ENCODE measurements at places on chromosomes 2 and 18.

GRCh38 chr2:143530758-143531157, 401.5 kb downstream of the ARHGAP15 start:
- no peak for DNase-seq

- no peak for DNase-seq
Observed at GRCh38 chr18:55289775-55290174, 298.2 kb downstream of the TCF4 start.

GRCh38 chr2:23069923-23070322, 315.1 kb upstream of the KLHL29 start:
- DNase-seq, result no peak

GRCh38 chr2:190436557-190436956, 28.4 kb downstream of the MFSD6 start:
- no peak for DNase-seq

- no peak for DNase-seq
Observed at GRCh38 chr2:38934742-38935141, 45.1 kb downstream of the ARHGEF33 start.

DNA sequence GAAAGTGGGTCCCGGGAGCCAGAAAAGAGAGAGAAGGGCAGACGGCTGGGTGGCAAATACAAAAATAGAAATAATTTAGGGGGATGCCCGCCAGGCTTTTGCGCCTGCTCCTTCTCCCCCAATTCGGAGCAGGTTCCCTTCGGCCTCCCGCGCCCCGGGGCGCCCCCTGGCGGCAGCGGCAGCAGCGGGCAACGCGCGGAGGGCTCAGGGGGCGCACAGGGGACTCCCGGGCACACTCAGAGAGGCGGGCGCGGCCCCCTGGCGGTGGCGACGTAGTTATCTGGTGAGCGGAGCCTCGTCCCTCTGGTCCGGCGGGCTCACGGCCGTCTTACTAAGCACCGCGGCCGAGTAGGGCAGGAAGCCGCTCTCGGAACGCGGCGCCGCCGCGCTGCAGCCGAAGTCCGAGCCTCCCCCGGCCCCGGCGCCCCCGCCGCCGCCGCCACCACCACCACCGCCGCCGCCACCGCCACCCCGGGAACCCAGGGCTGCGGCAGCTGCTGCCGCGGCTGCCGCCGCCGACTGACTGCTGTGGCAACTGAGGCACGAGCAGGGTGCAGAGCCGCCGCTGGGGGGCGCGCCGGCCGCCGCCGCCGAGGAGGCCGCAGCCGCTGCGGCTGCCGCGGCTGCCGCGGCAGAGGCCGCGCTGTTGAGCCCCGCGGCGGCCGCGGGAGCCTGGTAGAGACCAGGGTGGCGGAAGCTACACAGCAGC, 3.8 kb downstream of the EVX2 start:
- no peak for DNase-seq

- no peak for DNase-seq
Observed at GRCh38 chr18:78393086-78393862, 586.3 kb upstream of the SALL3 start.

DNA sequence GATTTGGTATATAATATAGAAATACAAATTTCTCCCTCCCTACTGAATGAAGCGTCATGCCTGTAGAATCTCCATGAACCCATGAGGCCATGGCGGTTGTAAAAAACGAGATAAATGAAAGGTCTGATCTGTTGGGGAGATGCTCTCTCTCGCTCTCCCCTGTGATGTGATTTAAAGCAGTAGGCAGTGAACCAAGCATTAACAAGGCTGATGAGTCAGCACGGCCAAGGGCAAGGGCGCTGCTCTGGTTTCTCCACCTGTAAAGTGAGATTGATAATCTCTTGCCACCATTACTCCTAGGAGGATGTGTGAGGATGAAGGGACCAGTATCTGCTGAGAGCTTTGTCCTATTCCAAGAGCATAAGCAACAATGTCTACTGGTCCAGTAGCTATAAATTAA, 553.3 kb downstream of the CMPK2 start:
- no peak for DNase-seq

DNA sequence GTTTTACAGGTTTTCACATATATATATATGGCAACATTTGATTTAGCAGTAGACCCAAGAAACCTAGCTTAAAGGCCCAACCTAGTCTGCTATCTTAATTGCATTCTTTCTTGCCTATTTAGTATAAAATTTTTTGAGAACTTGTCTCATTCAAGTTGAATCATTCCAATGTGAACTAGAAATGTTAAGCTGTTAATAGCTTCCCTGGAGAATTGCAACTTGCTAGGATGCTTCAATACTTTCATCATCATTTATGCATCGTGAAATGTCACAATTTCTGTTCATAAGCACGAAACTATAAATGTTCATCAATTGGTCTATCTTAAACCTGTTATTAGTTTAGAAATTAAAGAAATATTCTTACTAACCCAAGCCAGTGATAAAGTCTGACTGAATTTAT, 217.6 kb downstream of the BABAM2 start:
- no peak for DNase-seq

GRCh38 chr18:43650426-43650825, 373.1 kb upstream of the SYT4 start:
- no peak for DNase-seq

GRCh38 chr18:24862201-24862816, 401.9 kb downstream of the HRH4 start:
- DNase-seq, result no peak

- no peak for DNase-seq
Observed at GRCh38 chr2:17620280-17620679, 79.8 kb downstream of the VSNL1 start.

- DNase-seq, result no peak
Observed at GRCh38 chr2:181241797-181242196, 215.4 kb upstream of the ITGA4 start.

- DNase-seq, result no peak
Observed at GRCh38 chr18:76750269-76750668, 72.1 kb upstream of the ZNF236 start.

DNA sequence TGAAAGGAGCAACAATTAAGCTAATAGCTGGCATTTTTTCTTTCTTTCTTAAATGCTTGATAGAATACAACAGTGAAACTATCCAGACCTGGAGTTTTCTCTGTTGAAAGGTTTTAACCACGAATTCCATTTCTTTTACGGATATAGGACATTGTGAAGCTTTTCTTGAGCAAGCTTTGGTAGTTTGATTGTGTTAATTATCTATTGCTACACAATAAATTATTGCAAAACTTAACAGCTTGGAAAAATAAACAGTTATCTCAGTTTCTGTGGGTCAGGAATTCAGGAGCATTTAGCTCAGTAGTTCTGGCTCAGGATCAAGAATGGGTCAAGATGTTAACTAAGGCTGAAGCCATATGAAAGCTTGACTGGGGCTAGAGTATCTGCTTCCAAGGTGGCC, 11.7 kb downstream of the PHOSPHO2 start:
- no peak for DNase-seq

DNA sequence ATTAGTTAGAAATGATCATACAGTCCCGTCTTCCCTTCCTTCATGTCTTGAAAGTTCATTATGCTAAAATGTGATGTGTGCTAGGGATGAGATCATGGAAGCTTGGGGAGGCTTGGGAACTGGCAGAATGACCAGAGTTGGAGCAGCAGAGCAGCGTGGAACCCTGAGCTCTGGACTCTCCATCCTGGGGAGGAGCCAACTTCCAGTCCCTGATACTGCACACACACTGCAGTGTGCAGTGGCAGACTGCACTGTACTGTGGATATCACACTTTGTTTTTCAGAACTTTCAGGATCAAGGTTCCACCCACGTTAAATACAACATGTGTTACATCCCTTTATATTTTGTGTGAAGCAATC, 27.3 kb upstream of the GREB1 start:
- DNase-seq, result no peak

DNA sequence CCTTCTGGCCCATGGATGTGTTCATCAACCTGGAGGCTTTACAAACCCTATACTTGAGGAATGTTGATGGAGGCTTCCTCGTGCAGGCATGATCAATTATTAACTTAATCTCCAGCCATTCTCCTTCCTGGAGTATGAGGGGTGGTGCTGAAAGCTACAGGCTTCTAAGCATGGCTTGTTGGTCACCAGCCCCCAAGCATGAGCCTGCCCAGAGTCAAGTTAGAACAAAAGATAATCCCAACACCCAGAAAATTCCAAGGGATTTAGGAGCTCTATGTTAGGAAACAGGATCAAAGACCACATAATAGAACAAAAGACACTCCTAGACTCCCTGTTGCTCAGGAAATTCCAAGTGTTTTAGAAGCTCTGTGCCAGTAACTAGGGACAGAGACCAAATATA, 63.1 kb downstream of the FAM171B start:
- no peak for DNase-seq

DNA sequence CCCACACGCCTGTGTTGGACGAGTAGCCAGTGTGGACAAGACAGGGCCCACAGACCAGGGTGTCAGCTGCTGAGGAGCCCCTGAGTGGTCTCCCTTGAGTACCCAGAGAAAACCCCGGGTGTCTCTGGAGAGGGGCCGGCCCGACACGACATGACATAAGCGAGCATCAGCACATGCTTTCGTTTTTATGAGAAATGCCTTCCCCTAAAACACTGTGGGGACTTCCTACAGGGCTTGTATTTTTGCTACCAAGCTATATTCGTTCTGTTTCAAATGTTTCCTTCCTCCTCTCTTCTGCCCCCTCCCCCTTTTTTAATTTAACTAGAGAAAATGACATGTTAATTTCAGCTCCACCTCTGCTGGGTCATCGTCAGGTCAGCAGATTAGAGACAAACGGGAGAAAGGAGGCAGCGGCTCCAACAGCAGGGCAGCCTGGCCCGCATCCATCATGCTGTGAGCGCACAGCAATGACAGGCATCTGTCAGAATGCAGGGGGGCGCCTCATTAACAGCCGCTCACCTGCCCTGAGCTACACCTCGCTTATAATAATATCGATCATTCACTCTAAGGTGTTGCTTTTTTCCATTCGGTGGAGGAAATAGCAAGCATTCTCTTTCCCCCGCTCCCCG, 286.2 kb downstream of the ZNF516 start:
- no peak for DNase-seq

GRCh38 chr2:119204525-119204924, 19.1 kb upstream of the STEAP3 start:
- DNase-seq, result no peak

DNA sequence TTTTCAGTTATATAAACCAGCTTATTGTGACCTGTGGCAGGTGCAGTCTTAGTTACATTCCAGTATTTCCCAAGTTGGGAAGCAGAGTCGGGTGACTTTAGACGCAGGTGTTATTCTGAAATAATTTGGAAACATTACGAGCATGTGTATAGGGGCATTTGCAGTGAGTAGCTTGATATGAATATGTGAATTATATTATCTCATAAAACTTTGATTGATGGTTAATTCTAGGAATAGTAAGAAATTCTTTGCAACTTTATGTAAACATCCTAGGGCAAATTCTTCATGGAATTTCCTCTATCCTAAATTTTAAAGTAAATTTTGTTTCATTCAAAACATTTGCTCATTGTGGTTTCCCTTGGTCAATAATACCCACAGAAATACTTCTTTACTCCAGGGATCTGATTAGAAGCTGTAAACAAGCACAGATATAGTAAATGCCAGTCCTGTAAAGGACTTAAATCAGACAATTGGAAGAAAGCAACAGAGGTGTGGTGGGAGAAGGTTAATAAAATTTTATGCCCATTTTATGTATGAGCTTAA, 580.6 kb upstream of the CDH2 start:
- DNase-seq, result no peak

- no peak for DNase-seq
Observed at GRCh38 chr2:216406826-216407225, 5.5 kb upstream of the SMARCAL1 start.

- DNase-seq, result no peak
Observed at GRCh38 chr18:66300141-66300540, 303.7 kb downstream of the CDH19 start.

DNA sequence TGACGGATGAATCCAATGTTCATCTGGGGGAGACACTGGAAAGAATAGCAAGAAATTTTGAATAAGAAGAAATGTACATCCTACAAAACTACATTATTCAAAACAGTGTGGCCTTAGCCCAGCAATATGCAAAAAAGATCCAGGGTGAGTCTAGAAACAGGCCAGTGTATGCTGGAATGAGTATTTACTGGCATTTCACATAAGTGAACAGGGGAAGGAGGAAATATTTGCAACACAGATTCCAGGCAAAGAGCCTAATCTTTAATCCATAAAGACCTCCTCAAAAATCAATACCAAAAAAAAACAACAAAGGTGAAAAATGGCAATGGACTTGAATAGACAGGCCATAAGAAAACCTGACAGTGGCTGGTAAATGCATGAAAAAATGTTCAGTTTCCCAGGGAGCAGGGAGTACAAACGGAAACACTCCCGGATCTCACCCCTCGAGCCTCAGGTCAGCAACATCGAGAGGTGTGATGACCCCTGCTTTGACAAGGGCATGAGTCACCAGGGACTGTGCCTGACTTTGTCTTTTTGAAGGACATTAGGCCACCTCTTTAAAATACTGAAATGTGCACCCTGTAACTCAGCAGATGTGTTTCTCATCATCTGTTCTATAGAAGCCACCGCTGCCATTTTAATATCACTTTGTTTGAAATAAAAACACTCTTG, 12.7 kb upstream of the GPC1 start:
- DNase-seq, result no peak

DNA sequence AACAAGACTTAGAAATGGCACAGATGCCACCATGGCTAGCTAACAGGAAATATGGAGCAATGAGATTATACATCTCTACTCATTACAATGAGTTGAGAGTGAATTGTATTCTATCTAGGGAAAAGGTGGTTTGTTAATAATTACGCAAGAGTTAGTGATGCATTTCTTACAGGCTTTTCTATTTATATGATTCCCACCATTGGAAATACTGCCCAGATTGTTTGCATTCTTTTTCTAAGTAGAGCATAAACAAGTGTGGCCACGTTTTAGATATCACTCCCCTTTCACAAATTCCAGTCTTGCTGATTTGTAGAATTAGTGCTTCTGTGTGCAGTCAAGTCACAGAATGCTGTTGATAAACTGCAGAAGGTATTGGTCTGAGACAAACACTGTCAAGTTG, 56.6 kb downstream of the ZNF804A start:
- no peak for DNase-seq

GRCh38 chr2:70616168-70616694, 62.6 kb upstream of the TGFA start:
- no peak for DNase-seq

- no peak for DNase-seq
Observed at GRCh38 chr2:134639265-134639664, 79.5 kb downstream of the TMEM163 start.

GRCh38 chr2:238487652-238488346, 61.1 kb downstream of the ASB1 start:
- DNase-seq, result no peak

DNA sequence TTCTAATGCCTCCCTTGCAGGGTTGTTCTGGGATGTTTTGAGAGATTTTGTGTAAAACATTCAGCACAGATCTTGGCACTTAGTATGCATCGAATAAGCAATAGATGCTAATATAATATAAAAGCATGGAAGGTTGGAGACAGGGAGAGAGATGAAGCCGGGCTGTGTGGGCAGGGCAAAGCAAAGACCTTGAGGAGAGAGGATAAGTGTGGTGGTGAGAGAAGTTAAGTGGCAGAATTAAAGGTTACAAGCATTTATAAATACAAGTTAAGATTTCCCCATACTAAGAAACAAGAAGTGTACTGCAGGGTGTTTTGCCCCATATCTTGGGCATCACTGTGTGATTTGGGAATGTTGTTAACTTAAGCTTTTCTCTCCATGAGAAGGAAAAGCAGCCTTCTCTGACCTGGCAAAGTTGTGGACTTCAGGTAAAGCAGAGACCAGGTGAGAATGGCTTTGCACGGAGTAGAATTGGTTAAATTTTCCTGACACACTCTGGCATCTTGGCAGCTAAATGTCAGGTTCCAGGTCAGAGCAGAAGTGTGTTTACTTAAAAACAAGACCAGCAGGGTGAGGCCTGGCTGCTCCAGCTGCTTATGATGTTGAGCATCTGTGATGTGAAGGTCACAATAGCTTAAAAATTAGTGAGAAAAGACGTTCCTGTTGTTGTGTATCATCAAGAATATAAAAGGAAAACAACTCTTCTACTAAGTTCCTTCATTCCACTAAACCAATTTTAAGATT, 288.5 kb upstream of the HNMT start:
- DNase-seq, result no peak
